ENCODE measurements at places on chromosomes 3 and 15. TPM values are rescaled to one million over a fixed set of nuclear protein-coding genes. Genes with fewer than 3 reads are reported as not detected.

DNA sequence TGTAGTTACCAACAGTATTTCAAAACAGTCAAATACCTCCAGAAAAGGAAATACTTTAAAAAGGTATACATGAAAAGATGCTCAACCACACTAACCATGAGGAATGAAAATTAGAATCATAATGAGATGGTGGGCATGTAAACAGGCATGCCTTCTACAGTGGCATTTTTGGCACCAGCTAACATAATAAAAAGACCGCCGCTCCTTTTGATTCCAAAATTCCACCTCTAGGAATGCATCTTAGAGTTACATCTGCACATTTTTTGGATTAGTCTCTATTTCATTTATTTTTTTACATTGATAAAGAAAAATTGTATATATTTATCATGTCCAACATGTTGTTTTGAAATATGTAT is 37.0 kb upstream of the SPTBN5 start:
- DNase-seq: no peak

- no peak for DNase-seq
Observed at GRCh38 chr3:155197786-155198185, 95.7 kb downstream of the STRIT1 start.

GRCh38 chr3:291028-291427 is 94.5 kb downstream of the CHL1 start:
- DNase-seq: no peak

DNA sequence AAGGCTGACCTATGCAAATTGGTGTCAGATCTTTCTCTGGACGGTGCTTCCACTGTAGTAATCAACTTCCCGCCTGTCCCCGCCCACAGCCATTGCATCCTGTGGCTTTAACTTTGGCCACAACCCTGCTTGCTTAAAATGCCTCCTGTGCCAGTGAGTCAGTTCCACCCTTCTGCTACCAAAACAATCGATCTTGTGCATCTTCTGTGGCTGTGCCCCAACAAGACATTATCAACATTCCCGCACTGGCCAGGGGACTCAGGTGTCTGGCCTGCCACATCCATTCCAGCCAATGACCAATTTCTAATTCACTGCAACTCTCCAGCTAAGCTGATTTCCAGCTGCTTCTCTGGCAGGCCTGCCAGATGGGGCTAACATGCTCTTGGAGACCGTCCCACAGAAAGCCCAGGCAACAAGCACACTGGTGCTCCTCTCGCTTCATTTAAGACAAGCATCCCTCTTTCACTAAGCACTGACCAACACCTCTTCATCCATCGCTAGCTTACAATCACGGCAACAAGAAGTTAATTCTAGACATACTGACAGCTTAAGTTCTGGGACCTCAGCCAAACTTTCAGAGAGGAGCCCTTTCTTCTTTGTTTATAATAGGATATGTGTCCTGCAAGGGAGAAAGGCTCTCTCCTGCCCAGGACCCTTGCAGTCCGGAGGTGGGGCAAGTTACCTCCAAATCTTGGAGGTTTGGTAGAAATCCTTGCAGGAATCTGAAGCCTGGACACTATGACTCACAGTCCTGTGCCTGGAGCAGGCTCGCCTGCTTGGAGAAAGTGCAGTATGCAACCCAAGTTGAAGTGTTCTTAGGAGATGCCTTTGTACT is 6.7 kb downstream of the CA12 start:
- DNase-seq: no peak

- no peak for DNase-seq
Observed at GRCh38 chr3:72634128-72634527, 214.1 kb downstream of the SHQ1 start.

The MOBP gene
- not detected for total RNA-seq

Data from epithelial cell of proximal tubule (primary cell).